ENCODE measurements at places on chromosomes 6 and 20. TPM values are rescaled to one million over a fixed set of nuclear protein-coding genes. Genes with fewer than 3 reads are reported as not detected.

DNA sequence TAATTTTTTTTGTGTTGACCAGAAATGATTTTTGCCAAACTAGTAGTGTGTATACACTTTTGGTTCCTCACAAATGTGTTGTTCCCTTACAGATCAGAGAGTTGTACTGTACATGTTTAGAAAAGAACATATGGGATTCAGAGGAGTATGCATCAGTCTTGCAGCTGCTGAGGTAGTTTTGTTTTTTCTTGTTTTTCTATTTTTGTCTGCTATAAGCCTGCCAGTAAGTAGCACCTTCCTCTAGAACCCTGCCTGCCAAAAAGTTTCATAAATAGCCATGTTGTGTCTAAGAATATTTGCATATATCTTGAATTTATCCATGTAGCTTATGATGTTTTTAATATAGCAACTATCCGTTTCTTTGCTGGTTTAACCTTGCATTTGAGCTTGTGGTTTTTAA lies 46.4 kb downstream of the ORC3 start:
- no peak for DNase-seq

GRCh38 chr6:34664256-34664971 lies 32.2 kb downstream of the ILRUN start:
- DNase-seq: no peak

Gene IL17A
- 0.19 TPM for polyA plus RNA-seq

Gene KIFC1
- polyA plus RNA-seq: 23.2 TPM

GRCh38 chr6:167735084-167735950 lies 91.4 kb upstream of the AFDN start:
- no peak for DNase-seq

DNA sequence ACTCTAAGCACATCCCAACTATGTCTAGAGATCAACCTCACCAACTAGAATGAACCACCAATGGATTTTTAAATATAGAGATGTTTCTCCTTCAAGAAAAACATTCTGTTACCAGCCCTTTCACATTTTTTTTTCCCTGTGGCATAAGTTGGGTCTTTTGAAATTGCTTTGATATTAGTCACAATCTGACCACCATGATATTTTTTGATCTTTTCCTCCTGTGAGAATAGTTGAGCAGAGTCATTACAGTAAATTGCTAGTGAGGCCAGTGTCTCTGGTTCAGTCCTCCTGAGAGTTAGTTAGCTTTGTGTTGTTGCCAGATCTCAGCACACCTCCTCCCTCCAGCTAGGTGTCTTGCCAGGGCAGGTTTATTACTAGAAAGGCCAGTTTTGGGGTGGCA lies 79.7 kb upstream of the MYLIP start:
- DNase-seq: no peak

GRCh38 chr6:5899216-5900045 lies 107.3 kb downstream of the NRN1 start:
- DNase-seq: no peak

DNA sequence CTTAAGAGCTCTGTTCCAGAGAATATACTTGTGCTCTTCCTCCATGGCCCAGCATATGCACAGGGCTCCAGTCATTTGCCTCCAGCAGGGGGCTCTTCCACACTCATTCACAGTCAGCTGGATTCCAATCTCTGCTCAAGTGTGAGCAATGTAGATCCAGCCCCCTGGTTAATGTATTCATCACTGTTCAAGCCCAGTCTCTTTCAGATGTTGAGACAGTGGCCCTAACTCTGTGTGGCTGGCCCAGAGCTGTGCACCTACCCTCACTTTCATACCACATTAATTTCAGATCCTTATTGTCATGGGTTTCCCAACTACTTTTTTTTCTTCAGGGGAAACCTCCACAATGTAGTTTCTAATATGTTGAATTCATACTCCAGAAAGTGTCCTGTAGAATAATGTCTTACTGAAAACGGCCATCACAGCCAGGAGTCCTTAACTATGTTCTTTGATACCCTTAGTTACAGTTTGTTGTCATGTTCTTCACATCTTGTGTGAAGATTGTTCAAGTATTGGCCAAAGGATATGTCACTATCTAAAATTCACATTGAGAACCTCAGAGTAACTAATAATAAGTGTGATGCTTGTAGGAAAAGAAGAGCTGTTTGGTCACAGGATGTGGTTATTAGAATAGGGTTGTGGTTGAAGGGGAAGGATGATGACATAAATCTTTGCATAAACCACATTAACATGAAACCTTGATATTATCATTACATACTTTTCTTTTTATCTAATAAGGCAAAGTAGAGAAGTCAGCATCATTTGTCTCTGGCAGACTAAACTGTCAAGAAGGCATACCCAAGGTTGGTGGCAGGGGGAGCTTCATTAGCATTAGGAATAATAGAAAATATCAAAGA lies 14.4 kb upstream of the HLA-DQA1 start:
- peak; percentile 49 for DNase-seq

- DNase-seq: peak; percentile 70
Observed at GRCh38 chr20:3797592-3798372, 1.7 kb downstream of the CDC25B start.

DNA sequence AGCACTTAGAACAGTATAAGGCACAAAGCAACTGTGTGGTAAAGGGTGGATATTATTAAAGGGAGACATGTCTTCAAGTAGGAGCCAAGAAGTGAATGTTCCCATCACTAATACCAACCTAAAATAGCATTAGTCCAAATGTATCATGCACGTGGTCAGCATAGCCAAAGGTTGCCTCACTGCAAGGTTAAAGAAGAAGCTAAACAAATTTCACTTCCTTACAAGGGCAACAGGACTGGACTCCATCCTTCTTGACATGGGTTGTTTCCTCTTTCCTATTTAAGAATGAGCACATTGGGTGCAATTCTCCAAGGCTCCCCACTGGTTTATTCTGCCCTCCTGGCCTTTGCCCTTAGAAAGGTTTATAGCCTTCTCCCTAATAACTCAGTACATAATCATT lies 186.7 kb downstream of the PHACTR1 start:
- no peak for DNase-seq

Gene SSTR4
- polyA plus RNA-seq: not detected

DNA sequence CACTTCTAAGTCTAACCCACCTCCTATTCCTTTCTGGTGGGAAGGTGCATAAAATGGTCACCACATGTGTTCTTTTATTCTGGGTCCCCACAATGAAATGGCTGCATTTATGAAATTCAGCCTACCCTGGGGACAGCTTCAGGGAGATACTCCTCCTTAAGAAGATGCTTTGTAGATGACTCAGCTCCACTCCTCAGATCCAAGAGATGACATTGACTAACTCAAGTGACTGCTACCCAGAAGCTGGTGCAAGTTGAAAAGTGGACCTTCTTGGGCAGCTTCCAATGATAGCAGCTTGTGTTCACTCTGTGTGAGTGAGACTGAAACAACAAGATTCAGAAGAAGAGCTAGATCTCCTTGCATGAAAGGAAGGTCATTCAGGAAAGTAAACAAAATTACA lies 113.4 kb downstream of the SCP2D1 start:
- no peak for DNase-seq

DNA sequence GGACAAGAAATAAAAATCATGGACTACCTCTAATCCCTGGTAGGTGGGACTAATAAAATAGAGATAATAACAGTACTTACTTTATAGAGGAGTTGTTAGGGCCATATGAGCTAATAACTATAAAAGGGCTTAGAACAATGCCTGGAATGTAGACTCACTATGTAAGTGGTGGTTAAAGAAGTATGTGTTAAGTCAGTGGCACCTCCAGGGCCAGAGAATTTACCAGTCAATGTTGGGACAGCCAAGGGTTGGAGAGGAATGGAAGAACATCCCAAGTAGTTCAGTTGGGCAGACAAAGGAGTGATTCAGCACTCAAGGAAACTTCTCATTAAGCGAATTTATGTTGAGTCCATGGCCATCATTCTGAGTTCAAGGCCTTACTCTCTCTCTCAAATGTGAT lies 116.8 kb downstream of the OTOR start:
- no peak for DNase-seq

DNA sequence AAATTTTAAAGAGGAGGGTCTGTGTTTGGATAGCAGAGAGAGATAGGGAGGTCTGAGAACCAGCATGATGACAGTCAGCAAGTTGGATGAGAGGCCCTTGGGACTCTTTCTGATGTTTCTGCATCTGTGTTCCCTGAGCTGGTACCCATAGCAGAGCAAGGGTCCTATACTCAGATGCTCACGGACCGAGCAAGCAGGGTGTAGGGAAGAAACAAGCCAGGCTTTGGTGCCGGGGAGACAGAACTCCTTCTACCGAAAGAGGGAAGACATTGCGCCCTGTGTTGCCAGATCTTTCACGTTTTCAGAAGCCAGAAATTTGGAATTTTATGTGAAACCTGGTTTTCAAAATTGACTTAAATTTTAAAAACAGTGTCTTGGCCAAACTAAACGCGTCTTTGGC lies 34.6 kb downstream of the NEDD9 start:
- DNase-seq: no peak

- DNase-seq: no peak
Observed at GRCh38 chr20:53736757-53737395, 143.2 kb upstream of the ZNF217 start.

GRCh38 chr20:26218301-26218700 lies 521.6 kb upstream of the ZNF337 start:
- no peak for DNase-seq

DNA sequence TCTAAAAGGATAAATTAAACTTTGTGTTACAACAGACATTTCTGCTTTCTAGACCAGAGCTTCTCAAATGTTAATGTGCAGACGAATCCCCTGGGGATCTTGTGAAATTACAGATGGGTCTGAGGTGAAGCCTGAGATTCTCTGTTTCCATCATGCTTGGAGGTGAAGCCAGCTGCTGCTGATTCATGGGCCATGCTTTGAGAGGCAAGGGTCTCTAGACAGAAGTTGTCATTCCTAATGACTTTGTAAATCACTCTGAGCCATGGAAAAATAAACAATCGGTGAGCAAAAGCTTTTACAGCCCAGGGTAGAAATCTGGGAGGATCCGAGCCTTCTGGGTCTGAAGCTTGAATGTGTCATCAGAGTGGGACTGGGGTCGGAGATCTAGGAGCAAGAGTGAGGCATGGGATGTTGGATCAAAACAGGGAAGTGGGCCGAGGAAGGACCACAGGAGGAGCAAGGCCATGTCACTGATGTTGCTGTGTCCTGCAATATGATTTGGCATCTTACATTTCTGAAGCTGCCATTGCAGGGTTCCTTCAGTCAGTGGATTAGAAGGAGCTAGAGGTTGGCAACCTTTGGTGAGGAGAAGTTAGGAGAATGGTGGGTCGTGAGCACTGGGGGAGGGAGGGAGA lies 77.3 kb downstream of the TRMT11 start:
- DNase-seq: no peak
